Activated naive CD8-positive, alpha-beta T cell treated with anti-CD3 and anti-CD28 coated beads for 36 hours (primary cell): ENCODE measurements at places on chromosomes 4 and X. TPM values are rescaled to one million over a fixed set of nuclear protein-coding genes. Genes with fewer than 3 reads are reported as not detected.

Gene MAGEE2
- total RNA-seq, result not detected

DNA sequence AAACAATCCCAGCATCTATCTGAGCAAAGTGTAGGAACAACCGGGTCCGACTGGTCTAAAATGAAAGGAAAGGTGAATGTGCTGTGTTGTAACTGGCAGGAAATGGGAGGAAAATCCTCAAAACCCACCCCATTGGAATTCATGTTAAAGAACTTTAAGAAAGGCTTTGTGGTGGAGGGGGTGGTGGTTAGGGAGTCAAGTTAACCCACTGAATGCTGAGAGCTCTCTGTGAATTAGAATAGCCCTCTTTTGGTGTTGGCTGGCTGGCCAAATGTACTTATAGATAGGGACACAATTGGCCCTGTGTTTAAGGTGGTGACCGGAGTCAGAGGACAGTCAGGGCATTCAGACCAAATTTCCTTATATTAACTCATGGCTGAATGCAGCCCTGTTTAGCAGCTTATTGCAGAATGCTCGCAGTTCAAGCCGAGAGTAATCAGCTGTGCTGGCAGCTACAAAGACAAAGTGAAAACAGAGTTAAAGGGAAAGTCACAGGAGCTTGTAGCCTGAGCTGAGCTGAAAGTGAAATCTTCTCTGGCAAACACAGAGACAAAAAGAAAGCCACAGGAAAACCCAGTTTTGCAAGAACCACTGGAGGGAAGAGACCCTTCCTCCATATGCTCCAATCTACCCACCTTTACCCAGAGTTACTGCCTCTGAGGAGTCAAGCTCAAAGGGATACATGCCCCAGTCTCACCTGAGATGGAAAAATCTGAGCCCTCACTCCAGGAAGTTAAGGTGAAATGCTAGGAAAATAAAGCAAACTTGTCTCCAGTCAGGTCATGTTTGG is 38.5 kb upstream of the UGT2B7 start:
- no peak for DNase-seq

DNA sequence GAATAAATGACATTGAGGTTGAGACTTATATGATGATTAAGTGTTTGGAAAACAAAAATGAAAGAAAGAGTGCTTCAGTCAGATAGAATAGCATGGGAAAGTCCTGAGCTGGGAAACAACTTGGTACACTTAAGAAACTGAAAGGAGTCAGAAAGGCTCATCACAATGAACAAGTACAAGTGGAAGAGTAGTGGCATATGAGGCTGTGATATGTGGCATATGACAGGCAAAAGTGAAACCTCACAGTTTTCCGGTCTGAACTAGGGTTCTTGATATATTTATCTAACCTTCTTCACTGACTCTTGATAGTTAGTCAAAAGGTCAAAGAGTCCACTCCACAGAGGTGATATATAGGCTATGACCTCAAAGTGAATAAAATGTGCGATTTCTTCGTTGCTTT is 537.1 kb upstream of the CXorf51A start:
- no peak for DNase-seq

DNA sequence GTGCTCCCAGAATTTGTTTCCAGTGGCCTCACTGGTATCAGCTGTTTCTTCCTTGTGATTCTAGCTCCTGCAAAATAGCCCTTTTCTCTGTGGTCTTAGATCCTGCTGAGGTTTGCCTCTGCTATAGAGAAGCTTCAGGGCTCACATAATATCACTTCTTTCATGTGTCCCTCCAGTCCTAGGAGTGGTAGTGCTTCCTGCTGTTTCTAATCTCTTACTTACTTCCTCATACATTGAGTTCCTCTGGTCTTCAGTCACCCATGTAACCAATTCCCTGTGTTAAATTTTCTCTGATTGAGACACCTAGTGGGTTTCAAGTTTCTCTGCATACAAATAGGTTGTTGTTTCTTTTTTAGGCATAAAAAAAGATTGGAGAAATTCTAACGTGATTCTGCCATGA is 1567.9 kb downstream of the ARAP2 start:
- no peak for DNase-seq

DNA sequence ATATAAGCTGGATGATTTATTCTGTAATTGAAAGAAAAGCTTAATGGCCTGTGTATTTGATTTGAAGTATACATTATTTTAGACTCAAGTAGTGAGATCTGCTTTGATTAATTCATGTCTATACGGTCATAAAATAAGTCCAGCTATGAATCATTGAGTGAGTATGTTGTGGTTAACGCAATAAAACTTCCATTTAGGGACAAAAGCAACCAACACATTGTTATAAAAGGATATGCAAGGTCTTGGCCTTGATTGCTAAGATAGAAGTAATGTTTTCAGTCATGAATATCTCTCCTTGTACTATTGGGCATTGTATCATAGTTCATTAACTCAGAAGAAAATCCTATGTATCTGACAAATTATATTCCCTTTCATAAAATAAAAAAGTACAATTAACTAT is 162.1 kb downstream of the EPHA5 start:
- DNase-seq, result no peak

DNA sequence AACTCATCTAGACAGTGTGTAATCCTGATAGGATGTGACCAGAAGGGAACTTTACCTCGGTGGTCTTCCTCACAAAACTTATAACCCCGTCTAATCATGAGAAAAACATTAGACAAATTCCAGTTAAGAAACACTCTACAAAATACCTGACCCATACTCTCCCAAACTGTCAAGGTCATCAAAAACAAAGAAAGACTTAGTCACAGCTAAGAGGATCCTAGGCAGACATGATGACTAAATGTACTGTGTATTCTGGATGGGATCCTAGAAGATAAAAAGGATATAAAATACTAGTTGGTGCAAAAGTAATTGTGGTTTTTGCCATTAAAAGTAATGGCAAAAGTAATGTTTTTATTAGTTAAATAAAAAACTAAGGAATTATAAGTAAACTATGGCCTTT is 81.6 kb downstream of the DTHD1 start:
- no peak for DNase-seq

GRCh38 chr4:123952530-123953274 is 556.1 kb downstream of the SPRY1 start:
- DNase-seq, result no peak

DNA sequence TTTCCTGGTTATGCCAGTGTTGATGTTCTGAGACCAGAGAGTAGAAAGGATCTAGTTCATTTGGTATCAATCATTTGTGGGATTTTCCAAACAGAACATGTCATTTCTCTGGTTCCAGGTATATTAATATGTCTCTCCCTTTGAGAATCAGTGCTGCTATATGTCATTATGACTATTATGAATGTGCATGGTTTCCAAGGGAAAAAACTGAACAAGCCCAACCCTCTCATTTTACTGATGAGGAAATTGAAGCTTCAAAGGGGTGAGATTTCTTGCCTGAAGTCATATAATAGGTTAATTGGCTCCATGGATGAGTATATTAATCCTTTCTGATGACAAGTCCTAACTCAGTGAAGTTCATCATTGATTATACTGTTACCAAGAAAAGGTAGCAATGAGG is 31.9 kb downstream of the RUFY3 start:
- DNase-seq, result no peak

DNA sequence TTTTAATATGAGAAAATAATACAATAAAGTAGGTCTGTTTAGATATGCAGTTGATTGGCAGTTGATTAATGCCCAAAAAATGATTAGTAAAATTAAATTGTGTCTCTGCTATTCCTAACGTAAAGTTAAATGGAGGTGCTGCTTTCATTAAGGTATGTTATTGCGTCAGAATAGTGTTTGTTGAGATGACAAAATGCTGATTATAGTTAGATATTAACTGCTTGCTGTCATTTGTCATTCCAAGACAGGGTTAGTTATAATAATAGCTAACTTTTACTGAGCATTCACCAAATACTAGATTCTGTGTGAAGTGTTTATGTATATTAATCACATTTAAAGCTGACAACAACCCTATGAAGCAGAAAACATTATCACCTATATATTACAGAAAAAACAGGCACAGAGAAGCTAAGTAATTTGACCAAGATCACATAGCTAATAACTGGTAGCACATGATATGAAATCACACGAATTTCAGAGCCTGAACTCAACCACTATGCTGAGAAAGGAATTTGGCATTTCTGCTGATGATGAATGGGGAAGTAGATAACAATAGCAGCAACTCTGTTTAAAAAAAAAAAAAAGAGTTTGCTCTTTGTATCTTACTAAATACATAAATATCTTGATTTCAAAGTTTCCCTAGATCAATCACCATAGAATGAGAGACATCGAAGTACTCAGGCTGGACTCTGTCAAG is 59.7 kb upstream of the WDR44 start:
- no peak for DNase-seq
